ENCODE measurements at places on chromosomes 13 and 19. TPM values are rescaled to one million over a fixed set of nuclear protein-coding genes. Genes with fewer than 3 reads are reported as not detected.
A peak's percentile ranks its signal among the peaks of the same experiment; 100 is the strongest.

SCEL gene
- 5.4 TPM for total RNA-seq

PGLYRP2 gene
- total RNA-seq: not detected

MARK4 gene
- 9.5 TPM for total RNA-seq

CEACAM3 gene
- total RNA-seq: not detected

GRK1 gene
- total RNA-seq: 0.17 TPM

SIGLEC12 gene
- not detected for total RNA-seq

FARP1 gene
- total RNA-seq: 29.0 TPM

DIRAS1 gene
- 1.5 TPM for total RNA-seq

NAPSA gene
- 12.4 TPM for total RNA-seq

IGSF23 gene
- total RNA-seq: 2.1 TPM

ZNF154 gene
- 11.1 TPM for total RNA-seq

ZNF71 gene
- 9.5 TPM for total RNA-seq

DNAJB1 gene
- total RNA-seq: 104 TPM

CERS1 gene
- total RNA-seq: 5.3 TPM

CCDC169 gene
- 2.6 TPM for total RNA-seq

PRR19 gene
- total RNA-seq: 2.2 TPM

ZNF100 gene
- total RNA-seq: 9.7 TPM

GRCh38 chr13:20360835-20361412, 128.8 kb upstream of the GJB6 start:
- peaks cover 6% of the 10 kb centered on the region for H3K4me1 ChIP-seq
- no peak for DNase-seq
- peak overlapping the region; percentile 16 for H3K27ac ChIP-seq

GRCh38 chr19:45306518-45307027, 16.1 kb downstream of the CKM start:
- H3K36me3 ChIP-seq: no peaks in the 10 kb centered on the region
- DNase-seq: no peak
- H3K27me3 ChIP-seq: no peaks in the 10 kb centered on the region

DNA sequence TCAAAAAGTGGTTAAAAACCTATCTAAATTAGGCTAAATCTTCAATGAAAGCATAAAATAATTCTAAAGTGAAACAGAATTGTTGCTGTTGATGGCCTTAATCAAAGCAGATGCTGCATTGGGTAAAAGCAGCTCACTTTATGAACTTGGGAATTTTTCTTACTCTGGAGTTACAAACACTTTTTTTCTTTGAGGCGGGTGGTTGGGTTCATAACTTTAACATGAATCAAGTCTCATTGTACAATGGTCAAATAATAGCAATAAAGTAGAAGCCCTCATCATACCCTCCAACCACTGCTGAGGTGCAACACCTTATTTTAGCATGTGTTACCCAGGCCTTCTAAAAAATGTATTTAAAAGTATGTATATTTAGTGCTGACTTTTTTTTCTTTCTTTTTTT, 29.1 kb downstream of the NUP58 start:
- DNase-seq: no peak
- no peaks in the 10 kb centered on the region for H3K27me3 ChIP-seq
- no peak overlapping the region for H3K4me3 ChIP-seq
- no peaks in the 10 kb centered on the region for H3K36me3 ChIP-seq

DNA sequence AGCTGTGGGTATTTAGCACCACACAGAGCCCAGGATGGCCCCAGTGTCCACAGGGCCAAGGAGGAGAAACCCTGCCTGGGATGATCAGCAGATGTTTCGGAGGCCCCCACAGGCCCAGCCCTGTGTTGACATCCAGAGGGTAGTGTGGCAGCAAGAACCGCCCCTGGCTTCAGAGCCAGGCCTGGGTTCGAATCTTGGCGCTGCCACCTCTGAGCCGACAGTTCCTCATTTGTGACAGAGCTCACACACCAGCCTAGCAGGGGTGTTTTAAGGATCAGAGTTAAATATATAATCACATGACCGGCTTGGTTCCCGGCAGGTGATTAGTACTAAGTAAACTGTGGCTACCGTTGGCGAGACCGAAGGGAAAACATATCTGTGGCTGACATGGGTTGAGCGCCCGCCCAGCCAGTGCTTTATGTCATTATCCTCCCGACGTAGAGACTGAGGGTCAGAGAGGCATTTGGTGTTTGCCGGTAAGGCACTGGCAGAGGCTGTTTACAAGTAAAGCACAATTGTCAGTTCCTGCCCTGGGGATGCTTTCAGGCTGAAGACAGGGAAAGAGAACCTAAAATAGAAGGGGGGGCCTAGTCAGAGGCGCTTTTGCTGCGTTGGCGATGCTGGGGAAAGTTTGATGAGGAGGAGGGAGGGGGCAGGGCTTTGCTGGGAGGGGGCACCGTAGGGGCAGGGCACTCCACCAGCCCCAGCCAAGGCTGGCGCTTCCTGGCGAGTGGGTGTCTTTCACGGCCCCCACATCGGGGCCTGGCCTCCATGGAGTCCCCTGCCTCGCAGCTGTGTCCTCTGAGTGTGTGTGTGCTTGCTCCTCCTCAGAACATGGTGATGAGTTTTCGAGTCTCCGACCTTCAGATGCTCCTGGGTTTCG, 4.8 kb downstream of the PIAS4 start:
- H3K27me3 ChIP-seq: no peaks in the 10 kb centered on the region
- no peaks in the 10 kb centered on the region for H3K36me3 ChIP-seq
- peak; percentile 70 for DNase-seq
- H3K27ac ChIP-seq: peak overlapping the region; percentile 49
- peaks cover 37% of the 10 kb centered on the region for H3K4me1 ChIP-seq

- no peaks in the 10 kb centered on the region for H3K36me3 ChIP-seq
- H3K27me3 ChIP-seq: no peaks in the 10 kb centered on the region
- DNase-seq: no peak
Observed at GRCh38 chr13:31150315-31150985, 11.3 kb downstream of the HSPH1 start.

DNA sequence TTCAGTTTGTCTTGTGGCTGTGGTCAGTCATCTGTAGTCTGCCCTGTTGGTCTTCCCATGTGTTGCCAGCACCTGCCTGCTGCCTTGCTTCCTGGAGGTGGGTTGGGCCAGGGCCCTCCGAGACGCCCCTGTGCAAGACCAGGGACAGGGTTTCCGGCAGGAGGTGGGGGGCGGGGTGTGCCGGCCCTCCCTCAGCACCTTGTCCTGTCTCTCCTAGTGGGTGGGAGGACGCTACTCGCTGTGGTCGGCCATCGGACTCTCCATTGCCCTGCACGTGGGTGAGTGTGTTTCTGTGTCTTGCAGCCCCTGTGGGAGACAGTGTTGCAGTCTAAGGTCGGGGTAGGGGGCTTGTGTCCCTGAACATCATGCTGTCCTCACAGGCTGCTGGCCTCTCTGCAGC, 11.2 kb upstream of the PDCD2L start:
- no peak for DNase-seq
- no peaks in the 10 kb centered on the region for H3K27me3 ChIP-seq
- H3K36me3 ChIP-seq: no peaks in the 10 kb centered on the region

DNA sequence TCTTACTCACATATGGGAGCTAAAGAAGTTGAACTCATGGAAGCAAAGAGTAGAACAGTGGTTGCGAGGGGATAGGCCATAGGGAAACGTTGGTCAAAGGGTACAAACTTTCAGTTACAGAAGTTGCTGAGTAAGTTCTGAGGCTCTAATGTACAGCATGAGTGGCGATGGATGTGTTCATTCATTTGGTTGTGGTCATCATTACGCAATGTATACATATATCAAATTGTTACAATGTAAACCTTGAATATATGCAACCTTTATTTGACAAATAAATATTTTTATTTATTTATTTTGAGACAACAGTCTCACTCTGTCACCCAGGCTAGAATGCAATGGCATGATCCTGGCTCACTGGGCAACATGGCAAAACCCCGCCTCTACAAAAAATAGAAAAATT, 38.7 kb downstream of the ZIC5 start:
- H3K27ac ChIP-seq: no peak overlapping the region
- no peak overlapping the region for H3K4me3 ChIP-seq
- no peaks in the 10 kb centered on the region for H3K4me1 ChIP-seq
- no peak for DNase-seq

- no peak for DNase-seq
- H3K4me3 ChIP-seq: no peak overlapping the region
- no peaks in the 10 kb centered on the region for H3K27me3 ChIP-seq
Observed at GRCh38 chr13:98482476-98483444, 94.1 kb downstream of the STK24 start.

DNA sequence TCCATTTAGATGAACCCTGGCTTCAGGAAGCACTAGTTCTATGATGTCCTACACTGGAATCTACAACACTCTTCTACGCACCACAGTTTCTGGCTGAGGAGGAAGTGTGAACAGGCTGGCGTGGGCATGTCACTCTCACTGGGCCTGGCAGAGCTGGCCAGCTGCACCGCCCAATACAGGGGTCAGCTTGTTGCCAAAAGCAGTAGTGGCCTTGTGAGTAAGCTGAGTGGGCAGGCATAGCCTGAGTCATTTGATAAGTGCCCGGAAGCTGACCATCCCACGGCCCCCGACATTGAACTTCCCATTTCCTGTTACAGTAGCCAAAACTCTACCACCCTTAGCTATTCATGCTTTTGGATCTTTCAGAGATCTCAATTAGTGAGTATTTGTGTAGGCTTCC, 240.9 kb upstream of the SERP2 start:
- H3K36me3 ChIP-seq: no peaks in the 10 kb centered on the region
- H3K27me3 ChIP-seq: no peaks in the 10 kb centered on the region
- DNase-seq: no peak
- no peak overlapping the region for H3K27ac ChIP-seq
- no peaks in the 10 kb centered on the region for H3K4me1 ChIP-seq
- no peak overlapping the region for H3K4me3 ChIP-seq

DNA sequence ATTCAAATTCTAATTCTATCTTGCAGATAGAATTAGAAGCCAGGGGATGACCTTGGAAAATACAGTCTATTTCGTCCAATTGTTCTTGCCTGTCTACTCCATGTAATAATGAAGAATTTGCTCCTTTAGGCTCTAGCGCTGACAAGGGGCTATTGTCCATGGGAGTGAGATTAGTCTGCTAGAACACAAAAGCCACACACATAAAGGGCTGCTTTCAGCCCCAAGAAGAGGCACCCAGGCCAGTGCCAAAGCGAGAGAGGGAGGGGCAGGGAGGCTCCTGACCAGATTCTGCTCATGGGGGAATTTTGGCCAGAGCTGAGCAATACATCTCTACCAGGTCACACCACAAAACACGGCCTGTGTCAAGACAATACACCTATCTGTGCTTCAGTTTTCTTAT, 1306.9 kb downstream of the UQCRFS1 start:
- no peak overlapping the region for H3K4me3 ChIP-seq
- H3K36me3 ChIP-seq: no peaks in the 10 kb centered on the region
- H3K27me3 ChIP-seq: no peaks in the 10 kb centered on the region

DNA sequence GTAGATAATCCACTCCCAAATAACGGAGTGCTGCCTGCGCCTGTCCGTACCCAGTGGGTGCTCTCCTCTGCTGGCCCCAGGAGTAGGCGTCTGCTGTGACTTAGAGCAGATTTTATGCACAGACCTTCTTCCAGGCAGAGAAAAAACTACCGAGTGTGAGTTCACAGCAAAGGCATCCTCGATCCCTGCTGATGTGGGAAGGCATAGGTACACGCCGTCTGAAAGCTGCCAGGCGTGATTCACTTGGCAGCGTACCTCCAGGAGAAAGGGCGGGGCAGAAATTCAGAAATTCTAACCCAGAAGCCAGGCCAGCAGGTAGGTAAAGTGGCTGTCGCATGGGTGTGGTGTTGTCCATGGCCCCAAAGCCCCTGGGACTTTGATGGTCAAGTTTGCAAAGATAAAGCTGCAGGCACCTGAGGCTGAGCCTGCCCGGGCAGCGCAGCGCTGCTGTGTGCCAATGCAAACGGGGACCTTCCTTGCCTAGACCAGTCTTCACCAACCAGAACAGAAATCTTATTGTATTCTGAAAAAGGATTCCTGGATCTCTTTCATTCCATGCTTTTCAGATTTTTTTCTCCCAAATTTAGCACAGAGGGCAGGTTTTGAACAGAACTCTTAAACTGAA, 36.3 kb downstream of the COL4A2 start:
- H3K27ac ChIP-seq: no peak overlapping the region
- peaks cover 24% of the 10 kb centered on the region for H3K4me1 ChIP-seq
- no peaks in the 10 kb centered on the region for H3K36me3 ChIP-seq

GRCh38 chr13:35499196-35499662, 22.7 kb upstream of the MAB21L1 start:
- no peaks in the 10 kb centered on the region for H3K4me1 ChIP-seq
- H3K27me3 ChIP-seq: no peaks in the 10 kb centered on the region
- H3K27ac ChIP-seq: no peak overlapping the region
- H3K36me3 ChIP-seq: no peaks in the 10 kb centered on the region

DNA sequence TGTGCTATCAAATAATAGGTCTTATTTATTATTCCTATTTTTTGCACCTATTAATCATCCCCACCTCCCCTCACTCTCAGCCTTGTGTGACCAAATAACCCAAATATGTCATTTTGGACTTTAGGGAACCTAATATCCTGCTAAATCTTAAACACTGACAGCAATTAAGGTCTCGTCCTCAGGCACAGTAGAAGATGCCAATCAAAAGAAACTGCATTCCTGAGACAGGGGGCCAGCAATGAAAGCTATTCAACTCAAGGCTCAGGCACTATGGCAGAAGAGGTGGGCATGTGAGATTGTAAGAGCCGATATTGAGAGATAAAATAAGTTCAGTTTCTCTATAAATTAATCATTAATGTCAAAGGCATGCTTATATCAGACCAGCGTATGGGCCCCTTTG, 1437.7 kb upstream of the PCDH9 start:
- no peak overlapping the region for H3K4me3 ChIP-seq
- H3K36me3 ChIP-seq: no peaks in the 10 kb centered on the region
- H3K27me3 ChIP-seq: no peaks in the 10 kb centered on the region
- no peak overlapping the region for H3K27ac ChIP-seq

GRCh38 chr13:89057274-89057673, 1386.1 kb downstream of the SLITRK5 start:
- H3K4me1 ChIP-seq: no peaks in the 10 kb centered on the region
- no peaks in the 10 kb centered on the region for H3K27me3 ChIP-seq
- H3K27ac ChIP-seq: no peak overlapping the region
- H3K4me3 ChIP-seq: no peak overlapping the region
- no peaks in the 10 kb centered on the region for H3K36me3 ChIP-seq

DNA sequence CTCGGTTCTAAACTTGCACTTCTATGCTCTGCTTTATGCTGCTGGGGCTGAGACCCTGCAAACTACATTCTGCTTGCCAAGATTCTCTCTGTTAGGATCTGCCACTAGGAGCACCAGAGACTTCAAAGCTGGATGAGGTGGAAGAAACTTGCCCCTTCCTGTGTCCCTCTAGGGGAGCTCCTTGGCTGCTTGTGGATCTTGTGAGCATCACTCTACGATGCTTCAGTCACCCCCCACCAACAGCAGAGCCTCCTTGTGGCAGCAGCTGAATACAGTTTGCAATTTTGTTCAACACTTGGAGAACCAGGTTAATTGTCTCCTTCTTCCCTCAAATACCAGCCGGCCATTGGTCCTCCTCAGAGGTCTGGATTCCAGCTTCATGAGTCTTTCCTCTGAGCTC, 310.6 kb downstream of the FGF14 start:
- H3K4me3 ChIP-seq: no peak overlapping the region
- no peaks in the 10 kb centered on the region for H3K36me3 ChIP-seq
- H3K27ac ChIP-seq: no peak overlapping the region
- no peaks in the 10 kb centered on the region for H3K27me3 ChIP-seq
- no peaks in the 10 kb centered on the region for H3K4me1 ChIP-seq

Data from hepatocyte (in vitro differentiated cells).